AG20443 (cell line): ENCODE measurements at places on chromosomes 3 and 15.

- DNase-seq, result no peak
Measured at GRCh38 chr3:58585994-58586393, 8.8 kb upstream of the FAM107A start.

DNA sequence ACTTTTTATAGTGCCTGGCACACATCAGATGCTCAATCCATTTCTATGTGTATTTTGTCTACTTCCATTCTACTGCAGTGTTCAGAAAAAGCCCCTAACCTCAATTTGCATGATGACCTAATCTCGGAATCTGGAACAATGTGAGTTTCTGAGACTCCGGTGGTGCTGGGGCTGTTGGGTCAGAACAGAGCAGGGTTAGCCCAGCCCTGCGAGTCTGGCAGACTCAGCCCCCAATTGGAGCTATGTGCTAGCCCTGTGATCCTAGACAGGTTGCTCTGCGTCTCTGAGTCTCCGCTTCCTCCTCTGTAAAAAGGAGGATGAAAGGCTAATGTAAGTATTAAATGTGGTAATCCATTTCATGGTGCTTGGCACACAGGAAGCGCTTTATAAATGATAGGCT is 95.0 kb upstream of the ICE2 start:
- DNase-seq, result no peak

DNA sequence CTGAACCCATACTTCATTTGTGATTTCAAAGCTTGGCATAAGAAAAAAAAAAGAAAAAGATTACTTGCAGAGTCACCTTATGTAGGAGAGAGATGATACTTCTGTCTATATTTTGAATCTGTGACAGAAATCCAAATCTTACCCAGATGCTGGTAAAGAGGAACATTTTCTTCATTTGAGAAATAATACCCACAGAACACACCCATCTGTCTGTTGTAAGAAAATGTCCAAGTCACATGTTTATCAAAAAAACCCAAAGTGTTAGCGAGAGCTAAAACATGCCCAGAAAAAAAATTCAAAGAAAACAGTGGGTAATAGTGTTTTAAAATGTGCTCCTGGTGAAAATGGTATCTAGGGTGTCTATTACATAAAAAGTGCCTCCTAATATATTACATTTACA is 18.0 kb upstream of the RAP2B start:
- no peak for DNase-seq

- peak; percentile 94 for DNase-seq
Measured at GRCh38 chr3:184154885-184155643, at the start of gene DVL3. Gene DVL3, plus strand, starts transcription at chr3:184155377. Its CDS starts 259 bp downstream, at chr3:184155636.

- DNase-seq, result no peak
Measured at GRCh38 chr3:152321200-152321954, 52.6 kb downstream of the MBNL1 start.

DNA sequence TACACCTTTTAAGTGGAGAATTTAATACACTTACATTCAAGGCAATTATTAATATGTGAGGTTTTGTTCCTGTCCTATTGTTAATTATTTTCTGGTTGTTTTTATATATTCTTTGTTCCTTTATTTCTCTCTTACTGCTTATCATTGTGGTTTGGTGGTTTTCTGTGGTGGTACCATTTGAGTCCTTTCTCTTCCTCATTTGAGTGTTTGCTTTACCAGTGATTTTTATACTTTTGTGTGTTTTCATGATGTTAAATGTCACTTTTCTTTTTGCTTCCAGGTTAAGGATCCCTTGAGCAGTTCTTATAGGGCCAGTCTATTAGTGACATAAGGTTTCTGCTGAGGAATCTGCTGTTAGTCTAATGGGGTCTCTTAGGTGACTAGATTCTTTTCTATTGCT is 116.5 kb downstream of the LRRK1 start:
- no peak for DNase-seq

DNA sequence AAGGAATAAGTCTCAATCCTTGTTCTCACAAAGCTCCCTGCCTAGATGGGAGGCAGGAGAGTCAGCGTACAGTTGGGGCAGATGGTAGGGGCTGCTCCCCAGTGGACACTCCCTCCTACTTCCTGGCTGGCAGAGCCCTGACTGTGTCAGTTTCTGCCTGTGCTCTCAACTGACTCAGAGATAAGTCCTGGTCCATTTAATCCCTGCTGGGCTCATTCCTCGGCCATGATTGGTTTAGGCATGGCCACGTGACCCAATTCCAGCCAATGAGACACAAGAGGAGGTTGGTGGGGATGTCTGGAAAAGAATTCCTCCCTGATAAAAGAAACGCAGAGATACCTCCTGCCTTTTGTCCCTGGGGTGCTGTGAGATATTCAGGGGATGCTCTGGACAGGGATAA is 118.1 kb upstream of the SLC6A11 start:
- no peak for DNase-seq

GRCh38 chr15:73691396-73691795 is 7.2 kb downstream of the CD276 start:
- peak; percentile 84 for DNase-seq

DNA sequence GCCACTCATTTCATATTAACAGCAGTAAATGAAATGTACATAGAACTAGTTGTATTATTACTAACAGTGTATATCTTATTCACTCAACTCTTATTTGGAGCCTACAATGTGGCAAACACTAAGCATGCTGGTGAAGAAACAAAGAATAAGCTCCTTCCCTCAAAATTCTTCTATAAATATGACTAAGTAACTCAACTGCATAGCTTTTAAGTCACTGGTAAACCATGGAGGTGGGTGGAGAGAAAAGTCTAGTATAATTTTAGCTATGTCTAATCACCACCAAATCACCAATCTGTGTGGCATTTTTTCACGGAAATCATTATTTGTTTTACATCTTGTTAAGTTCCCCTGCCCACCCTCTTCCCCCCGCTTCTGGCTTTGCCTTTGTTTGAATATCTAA is 17.5 kb downstream of the COPS2 start:
- DNase-seq, result peak; percentile 22

- DNase-seq, result no peak
Measured at GRCh38 chr3:133506215-133506901, 67.1 kb upstream of the CDV3 start.

DNA sequence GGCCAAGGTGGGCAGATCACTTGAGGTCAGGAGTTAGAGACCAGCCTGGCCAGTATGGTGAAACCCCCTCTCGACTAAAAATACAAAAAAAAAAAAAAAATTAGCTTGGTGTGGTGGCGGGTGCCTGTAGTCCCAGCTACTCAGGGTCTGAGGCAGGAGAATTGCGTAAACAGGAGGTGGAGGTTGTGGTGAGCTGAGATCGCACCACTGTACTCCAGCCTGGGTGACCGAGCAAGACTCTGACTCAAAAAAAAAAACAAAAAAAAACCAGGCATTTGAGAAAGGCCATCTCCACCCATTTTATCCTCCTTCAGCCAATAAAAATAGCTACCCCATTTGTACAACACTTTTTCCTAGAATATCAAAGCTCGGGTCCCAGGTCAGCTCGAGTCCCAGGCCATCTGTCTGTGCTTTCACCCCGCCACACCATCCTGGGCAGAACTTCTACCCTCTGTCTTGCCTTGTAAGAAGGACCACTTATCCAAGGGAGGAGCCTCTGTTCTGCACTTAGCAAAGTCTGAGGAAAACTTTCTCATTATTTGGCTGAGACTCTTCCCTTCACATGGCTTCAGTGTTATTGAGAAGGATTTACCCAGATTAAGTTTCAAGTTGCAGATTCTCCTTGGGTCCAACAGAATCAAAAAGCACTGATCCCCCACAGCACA is 99.1 kb downstream of the MESD start:
- DNase-seq, result peak; percentile 35

DNA sequence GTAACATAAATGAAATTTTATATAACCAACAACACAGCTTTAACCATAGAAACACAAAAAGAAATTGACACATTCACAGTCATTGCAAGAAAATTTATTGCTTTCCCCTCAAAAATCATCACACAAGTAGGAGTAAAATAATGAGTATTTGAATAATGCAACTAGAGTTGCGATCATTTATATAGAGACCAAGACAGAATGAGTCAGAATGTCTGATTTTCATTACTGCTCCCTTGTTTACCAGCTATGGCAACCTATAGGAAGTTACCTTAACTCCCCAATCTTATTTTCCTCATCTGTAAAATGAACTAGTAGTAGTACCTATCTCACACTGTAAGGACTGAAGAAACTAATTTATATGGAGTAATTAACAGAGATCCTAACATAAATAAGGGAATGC is 105.4 kb upstream of the CTDSPL start:
- no peak for DNase-seq

GRCh38 chr3:55607844-55608243 is 120.7 kb upstream of the WNT5A start:
- DNase-seq, result no peak

GRCh38 chr3:65873028-65873427 is 165.7 kb downstream of the MAGI1 start:
- no peak for DNase-seq

GRCh38 chr3:134004841-134005240 is 24.9 kb downstream of the SLCO2A1 start:
- DNase-seq, result no peak

- no peak for DNase-seq
Measured at GRCh38 chr3:125104639-125105038, 48.8 kb upstream of the HEG1 start.

DNA sequence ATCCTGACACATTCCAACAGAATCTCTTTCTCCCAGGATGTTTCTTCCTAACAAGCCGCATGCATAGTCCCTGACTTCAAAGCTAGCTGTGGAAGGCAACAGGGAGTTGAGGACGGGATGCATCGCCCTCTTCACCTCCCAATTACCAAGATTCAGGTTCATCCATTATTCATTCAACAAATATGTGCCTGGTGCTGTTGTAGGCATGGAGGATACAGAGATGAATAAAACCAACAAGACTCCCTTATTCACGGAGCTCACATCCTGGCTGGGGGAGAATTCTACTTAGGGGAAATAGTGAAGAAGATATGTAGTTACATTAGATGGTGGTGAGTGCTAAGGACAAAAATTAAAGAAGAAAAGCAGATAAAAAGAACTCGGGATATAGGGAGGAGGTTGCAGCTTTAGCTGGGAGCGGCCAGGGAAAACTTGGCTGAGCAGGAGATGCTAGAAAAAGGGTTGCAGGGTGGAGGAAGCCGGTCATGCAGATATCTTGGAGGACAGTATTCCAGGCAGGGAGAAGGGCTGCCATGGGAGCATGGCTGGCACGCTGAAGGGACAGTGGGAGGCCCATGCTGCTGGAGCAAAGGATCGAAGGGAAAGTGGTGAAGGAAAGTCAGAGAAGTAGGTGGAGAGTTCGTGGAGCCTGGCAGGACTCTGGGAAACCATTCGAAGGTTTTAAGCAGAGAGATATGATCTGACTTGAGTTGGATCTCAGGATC is 5.0 kb downstream of the ITGB5 start:
- DNase-seq, result no peak

DNA sequence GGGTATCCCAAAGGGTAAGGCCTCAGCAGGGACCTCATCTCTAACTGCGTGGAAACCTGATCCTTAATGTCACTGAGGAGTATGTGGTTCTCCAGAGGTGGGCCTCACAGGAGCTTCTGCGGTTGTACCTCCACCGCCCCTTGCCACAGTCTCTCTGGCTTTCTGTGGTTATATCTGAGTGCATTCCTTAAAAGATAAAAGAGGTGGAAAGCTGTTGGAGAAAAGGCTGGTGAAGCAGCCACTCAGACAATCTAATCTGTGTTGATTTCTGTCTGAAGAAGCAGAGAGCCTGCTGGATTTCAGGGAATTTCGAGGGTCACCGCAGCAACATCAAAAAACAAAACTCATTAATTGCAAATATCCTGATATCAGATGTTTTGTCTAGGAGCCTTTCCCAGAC is 51.4 kb downstream of the SEMA6D start:
- no peak for DNase-seq

DNA sequence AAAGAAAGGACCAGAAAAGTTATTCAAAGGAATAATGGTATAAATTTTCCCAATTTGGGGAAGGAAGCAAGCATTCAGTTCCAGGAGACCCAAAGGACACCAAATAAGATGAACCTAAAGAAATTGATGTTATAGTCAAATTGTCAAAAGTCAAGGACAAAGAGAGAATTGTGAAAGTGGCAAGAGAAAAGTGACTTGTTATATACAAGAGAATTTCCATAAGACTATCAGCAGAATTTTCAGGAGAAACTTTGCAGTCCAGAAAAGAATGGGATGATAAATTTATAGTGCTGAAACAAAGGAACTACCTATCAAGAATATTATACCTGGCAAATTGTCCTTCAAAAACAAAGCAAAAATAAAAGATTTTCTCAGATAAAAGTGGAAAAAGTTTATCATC is 43.8 kb upstream of the FOXB1 start:
- no peak for DNase-seq

DNA sequence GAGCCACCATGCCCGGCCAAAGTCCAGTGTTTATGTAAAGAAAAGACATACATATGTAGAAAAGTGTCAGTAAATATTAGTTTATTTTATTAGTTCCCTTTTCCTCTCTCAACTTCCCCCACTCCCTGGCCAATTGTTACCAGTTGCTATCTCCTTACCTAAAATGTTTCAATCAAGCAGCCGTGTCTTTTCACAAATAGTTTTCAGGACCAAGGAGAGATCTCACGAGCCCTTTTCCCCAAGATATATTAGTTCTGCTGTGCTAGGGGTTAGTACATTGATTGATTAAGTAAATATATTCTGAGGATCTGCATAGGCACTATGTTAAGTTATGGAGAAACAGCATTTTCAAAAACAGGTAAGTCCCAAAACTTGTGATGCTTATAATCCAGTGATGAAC is 87.4 kb downstream of the ZIC4 start:
- DNase-seq, result peak; percentile 16

DNA sequence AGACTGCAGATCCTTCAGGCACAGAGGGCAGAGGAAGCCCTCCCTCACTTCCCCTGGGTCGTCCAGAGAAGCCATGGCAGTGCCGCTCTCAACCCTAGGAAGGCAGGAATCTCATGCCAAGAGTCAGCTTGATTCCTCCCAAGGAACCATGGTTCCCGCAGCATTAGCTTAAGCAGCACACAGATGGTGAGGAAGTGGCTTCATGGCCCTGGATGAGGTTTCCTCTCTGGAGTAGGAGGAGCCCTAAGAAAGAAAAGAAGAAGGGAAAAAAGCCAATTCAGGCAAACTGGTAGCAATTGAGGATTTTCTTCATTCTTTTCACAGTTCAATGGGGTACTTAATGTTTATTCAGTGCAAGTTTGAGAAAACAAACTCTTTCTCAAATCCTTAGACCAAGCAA is 2.9 kb downstream of the RBSN start:
- no peak for DNase-seq

DNA sequence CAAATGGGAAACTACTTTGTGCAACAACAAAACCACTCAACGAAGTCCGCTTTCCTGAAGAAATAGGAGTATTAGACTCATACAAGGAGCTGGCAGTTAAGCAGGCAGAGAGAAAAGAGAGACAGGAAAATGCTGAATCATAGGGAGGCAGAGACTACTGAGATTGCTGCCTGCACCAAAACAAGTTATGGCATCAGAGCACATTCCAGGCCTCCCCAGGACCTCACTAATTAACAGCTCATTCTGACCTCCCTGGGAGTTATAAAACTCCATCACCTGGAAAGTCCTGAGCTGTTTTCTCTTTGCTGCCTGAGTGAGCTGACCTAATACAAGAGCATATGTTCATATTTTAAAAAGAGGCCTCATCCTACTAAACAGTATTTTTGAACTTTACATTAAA is 741.0 kb downstream of the MCTP2 start:
- peak; percentile 29 for DNase-seq
